Stimulated activated CD4-positive, alpha-beta T cell treated with anti-CD3 and anti-CD28 coated beads, Interleukin-4, amount 100 ng/mL, for 4 hours (primary cell): ENCODE measurements at places on chromosomes 16 and 17.

DNA sequence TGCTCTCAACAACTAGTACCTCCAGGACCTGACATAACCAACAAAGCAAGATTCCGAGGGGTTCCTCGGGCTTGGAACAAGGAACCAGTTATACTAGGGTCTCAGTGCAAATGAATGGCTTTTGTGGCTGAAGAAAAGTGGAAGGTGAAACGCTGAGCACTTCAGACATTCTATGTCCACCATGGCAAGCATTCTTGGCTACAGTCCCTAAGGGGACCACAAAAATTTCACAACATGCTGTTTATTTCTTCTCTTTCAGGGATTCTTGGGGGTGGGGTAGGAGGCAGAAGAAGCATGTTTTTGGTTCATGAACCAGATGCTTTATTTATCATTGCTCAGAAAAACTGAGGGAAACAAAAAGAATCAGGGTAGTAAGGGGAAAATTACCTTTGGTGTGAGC is 479.9 kb upstream of the CDH11 start:
- DNase-seq, result no peak

GRCh38 chr17:38454532-38454931 is 26.3 kb downstream of the ARHGAP23 start:
- DNase-seq, result no peak

- no peak for DNase-seq
These were observed 470.5 kb upstream of the SALL1 start for GRCh38 chr16:51621610-51622009.

DNA sequence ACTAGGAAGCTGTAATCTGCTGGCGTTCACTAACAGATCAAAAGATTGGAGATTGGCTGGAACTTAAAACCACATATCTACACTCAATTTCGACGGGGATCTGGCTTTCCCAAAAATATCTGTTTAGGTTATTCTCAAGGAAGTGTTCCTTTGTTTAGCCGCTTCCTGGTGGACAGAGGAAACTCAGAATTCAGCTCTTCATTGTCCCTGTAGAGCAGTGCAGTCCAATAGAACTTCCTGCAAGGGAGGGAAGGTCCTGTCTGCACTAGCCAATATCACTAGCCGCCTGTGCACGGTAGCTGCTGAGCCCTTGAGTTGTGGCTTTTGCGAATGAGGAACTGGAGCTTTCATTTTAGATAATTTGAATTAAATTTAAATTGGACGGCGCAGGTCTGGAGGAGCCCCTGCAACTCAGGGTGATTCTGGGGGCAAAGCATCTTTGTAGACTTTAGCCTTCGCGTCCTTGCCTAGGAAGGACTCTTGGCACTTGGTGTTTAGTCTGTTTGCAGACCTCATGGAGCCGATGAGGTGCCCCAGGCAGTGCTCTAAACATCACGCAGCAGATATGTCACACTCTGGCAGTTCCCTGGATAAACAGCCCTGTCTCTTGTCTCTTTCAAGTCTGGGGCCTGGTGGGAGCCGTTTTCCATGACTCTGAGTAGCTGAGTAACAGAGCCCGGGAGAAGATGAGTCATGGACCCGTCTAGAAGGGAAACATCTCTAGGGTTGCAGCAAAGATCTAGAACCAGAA is 122.2 kb downstream of the CCDC182 start:
- peak; percentile 34 for DNase-seq

GRCh38 chr16:20409398-20410120 is at the start of gene ACSM5:
ACSM5 (plus strand) TSS chr16:20409534; CDS start chr16:20411485, 1,951 bp downstream.
- DNase-seq, result no peak

DNA sequence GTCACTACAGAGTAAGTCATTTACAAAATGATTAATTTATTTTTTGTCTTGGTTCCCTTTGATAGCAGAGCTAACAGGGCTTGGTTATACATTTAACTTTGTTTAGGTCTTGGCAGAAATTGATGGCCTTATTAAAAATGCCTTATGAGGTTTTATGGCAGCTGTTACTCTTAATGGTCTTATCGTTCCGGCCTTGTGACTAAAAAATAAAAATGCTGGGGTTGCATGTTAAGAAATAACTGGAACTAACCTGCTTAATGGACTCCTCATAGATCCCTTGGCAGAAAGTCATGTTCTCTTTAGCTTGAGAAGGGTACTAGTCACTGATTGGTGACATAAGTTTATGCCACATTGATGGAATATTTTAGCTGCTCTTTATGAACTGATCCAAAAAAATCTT is 18.3 kb downstream of the COX11 start:
- no peak for DNase-seq
